ENCODE measurements at places on chromosomes 3 and 15.

- DNase-seq = no peak
These were observed 1.0 kb downstream of the NGRN start for GRCh38 chr15:90266485-90266884.

DNA sequence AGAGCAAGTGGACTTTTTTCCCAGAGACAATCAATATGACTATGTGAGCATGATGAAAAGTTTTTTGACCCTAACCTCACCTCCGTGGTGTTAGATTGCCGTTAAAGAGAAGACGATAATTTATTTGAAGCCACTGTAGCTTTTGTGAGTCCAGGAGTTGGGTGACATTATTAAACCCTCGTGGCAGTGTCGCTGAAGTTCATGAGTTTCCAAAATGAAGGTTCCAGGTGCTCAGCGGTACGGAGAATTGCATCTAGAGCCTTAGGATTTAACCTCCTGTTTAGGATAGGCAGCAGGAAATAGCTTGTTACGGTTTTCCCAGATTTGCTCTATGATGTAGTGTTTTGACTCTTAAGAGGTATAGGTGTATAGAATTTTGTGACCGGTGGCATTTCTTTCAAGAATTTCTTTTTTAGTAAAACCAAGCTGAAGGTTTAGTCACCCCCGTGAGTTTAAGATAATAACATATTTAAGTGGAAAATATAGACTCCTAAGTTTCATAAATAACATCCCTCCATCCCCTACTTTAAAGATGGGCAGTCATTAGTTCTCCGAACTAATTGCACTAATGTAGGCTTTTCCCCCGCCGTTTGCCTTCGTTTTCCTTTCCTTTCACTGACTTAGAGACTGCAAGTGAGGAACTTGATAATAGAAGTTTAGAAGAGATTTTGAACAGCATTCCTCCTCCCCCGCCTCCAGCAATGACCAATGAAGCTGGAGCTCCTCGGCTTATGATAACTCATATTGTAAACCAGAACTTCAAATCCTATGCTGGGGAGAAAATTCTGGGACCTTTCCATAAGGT is 2.0 kb downstream of the SMC4 start:
- no peak for DNase-seq

GRCh38 chr15:29103824-29104565 is 165.6 kb downstream of the NSMCE3 start:
- DNase-seq = peak; percentile 68

- DNase-seq = no peak
These were observed 10.1 kb downstream of the DHX36 start for GRCh38 chr3:154314152-154314551.

GRCh38 chr3:188509316-188509715 is 355.4 kb downstream of the LPP start:
- no peak for DNase-seq

GRCh38 chr3:43461345-43461744 is 160.5 kb downstream of the ANO10 start:
- no peak for DNase-seq

DNA sequence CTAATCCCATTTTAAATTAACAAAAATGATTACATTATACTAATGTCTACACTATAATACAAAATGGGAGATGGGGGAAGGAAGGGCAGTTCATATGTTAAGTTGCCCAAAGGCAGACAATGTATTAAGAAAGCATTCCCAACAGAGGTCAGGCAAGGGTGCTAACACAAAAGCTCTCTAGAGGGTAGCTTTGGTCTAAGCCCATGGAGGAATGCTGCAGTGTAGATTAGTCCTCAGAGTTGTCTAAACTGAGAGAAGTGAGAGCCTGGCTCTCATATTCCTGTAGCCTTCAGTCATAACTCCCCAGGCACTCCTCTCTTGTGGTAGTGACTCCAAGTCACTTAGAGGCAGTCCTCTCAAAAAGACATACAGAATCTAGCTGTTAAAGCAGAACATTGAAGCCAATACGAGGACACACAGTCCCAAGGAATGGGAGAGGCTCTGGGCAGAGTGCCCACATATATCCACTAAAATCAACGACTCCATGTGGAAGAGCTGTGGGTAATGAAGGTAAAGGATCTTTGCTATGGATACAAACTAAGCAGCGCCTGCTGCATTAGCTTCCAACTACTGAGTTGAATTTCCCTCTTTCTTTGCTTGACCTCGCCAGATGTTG is 14.5 kb downstream of the NEK10 start:
- no peak for DNase-seq

DNA sequence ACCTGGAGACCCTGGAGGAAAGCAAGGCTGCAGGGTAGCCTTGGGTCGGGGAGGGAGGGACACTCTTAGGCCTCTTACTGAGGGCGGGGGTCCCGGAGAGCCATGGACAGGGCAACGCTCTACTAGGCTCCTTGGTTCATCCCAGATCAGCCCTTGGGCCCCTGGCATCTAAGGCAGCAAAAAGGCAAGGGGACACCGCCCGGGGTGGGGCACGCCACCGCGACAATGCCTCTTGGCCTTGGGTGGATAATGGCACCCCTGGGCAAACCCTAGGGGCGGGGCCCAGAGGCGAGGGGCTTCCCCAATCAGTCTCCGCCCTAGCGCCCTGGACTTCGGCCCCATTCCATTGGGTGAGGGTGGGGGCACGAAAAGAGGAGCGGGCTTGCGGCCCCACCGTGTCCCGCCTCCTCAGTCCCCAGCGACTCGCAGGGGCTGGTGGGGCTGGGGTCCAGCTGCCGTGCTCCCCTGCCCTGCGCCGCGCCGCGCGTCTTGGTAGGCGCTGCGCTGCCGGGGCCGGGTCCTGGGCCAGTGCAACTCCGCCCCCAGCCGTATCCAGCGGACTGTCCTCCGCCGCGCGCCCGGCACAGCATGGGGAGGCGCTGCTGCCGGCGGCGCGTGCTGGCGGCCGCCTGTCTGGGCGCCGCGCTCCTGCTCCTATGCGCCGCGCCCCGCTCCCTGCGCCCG is at the start of gene CHST13:
Gene CHST13 (plus strand): TSS at position 411 of the 684 bp plus-strand sequence. CDS start 178 bp downstream, at position 589.
- DNase-seq = no peak

DNA sequence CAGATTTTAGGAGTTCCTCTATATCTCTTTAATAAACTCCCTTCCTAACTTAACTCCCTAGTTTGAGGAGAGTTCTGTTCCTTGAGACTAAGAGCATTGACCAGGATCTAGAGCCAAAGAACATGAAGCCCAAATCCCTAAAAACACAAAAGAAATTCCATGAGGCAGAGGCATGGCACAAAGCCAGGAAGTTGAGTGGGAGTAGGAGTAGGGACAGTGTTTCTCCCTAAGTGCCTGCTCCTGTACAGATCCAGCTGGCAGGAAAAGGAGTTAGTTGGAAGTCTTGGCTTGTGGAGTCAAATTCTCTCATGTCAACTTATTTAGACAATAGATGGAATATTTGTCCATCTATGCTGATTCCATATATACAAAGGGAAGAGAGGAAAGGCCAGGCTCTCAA is 11.4 kb downstream of the ACTC1 start:
- DNase-seq = no peak

DNA sequence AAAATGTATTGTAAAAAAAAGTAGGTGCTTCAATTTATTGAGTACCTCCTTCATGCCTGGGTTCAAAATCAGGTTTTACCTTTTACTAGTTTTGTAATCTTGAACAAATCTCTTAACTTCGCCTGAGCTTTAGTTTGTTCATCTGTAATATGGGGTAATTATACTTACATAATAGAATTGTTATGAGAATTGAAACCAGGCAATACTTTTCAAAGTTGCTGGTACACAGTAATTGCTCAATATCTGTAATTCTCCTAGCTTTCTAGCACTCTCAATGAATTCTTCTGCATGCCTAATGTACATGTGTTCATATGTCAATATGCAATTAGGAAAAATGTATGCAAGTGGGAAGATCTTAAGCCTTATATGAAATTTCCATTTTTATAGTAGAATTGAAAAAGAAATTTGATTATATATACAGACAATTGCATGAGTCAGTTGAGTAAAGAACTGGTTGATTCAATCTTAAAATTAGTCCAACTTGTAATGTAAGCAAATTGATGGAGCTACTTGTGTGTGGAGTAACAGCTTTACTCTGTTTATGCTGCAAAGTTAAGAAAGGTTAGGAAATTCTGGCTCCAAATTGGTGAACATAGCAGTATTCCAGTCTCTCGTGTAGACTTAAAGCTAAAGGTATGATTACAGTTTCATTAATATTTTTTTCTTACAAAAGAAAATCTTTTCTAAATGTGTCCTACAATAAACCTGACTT is 4.1 kb downstream of the TNFSF10 start:
- DNase-seq = no peak

- no peak for DNase-seq
These were observed 166.9 kb downstream of the ABHD5 start for GRCh38 chr3:43857361-43858293.

DNA sequence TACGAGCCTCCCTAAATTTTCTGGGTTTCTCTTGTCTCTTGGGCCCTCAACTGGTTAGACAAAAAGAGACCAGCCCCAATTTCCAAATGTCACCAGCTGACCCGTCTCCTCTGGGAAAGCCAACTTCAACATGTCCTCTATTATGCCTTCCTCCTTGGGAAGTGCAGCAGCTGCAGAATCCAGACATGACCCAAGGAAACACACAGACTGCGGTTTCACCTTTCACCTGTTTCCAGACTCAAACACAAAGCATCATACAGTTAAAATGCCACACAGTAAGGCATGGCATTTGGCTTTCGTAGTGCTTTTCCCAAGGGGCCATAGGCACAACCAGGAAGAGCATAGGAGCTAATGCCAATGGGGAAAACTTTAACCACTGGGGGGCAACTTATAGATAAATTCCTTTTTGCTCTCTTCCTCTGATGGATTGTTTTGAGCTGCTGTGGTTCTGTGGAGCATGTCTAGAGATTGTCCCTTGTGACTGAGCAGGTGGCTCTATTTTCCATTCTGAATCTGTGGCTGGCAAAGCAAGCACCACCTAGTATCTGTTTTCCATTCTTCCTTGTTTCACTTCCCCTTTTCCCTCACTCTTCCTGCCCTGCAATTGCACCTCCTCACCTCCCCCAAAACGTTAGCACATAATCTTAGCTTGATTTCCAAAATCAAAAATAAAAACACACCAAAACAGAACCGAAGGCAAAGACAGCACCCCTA is 49.3 kb downstream of the HHLA2 start:
- no peak for DNase-seq

DNA sequence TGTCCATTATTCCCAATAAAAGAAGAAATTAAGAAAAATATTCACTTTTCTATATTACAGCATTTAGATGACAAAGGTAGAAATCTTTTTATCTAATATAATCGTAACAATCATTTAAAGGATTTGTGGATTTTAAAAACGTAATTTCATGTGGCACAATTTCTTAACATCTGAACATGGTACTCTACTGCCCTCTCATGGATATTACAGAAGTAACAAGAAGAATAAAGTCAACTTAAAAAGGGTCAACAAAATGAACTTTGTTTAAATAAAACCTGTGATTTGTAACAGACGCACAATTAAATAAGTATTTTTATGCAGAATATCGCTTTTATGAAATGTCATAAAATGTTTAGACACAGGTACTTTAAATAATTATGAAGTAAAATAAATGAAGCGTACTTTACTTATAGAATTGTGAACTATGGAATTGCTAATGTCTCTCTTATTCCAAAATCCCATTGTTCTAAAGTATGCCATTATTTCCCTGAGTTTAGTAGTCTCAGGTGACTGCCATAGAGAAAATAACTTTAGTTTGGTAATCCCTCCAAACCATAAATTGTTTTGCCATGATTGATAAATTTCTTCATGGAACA is 366.8 kb upstream of the ZNF385D start:
- DNase-seq = no peak

DNA sequence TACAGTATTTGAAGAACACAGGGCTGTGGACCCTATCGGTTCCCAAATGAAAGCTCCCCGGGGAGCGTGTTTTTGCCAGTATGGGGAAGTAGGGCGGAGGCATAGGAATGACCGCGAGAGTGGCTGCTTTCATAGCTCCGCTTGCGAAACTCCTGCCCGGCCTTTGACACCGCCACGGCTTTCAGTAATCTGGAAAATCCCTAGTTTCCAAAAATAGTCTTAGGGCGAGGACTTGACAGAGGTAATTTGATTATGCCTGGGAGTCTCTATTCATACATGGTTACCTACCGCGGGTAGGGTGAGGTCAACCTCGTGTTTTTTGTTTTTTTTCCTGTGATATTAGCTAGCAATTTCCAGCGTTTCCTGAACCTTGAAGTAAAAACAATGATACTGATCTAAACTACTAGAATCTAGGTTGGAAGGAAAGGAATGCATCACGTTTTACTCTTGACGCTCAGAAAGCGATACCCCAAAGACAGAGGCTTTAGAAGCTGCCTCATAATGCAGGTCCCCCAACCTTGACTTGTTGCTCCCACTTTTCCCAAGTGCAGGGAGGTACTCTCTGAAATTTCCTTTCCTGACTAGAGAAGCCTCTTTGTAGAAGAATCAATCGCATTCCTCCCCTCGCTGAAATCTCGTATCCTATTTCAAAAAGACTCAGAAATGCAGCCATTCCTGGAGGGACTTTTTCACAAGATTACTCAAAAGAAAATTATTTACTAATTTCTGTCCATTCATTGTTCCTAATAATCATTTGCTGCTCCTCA is 894 bp upstream of the CCNL1 start:
- no peak for DNase-seq

- DNase-seq = peak; percentile 93
These were observed 32.1 kb downstream of the PTH1R start for GRCh38 chr3:46909535-46910161.

DNA sequence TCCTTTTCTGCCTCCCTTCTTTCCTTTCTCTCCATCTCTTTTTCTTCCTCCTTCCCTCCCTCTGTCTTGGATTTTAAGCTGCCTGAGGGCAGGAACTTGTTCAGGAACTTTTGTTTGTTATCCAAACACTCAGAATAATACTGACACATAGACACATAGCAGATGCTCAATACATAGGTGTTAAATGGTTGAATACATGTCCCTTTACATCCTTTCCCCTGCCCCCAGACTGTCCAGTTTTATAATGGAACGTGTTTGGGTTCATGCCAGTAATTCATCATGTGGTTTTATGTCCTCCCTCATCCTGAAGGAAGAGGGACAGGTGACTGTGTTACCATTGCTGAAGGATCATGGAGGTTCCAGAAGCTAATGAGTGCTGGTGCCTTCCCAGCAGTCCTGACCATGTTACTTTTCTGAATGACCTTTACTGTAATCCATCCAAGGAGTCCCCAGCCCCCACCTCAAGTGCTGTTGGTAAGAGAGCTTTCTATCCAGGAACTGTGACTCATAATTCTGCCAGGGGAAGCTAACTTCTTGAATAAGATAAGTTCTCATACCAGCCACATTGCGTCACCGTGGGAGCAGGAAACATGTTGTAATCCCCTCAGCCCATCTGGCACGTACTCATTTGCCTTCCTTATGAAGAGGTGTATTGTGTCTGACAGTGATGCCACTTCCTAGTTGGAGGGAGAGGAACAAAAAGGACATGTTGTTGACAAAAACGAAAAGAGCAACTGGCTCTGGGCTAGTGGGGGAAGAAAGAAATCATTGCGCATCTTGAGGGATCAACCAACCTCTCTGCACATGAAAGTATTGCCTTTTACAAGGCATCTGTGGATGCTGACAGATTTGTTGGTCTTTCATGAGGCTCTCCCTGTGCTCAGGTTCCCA is 52.4 kb downstream of the IL1RAP start:
- DNase-seq = no peak
